ENCODE measurements at places on chromosomes 2 and 18.

DNA sequence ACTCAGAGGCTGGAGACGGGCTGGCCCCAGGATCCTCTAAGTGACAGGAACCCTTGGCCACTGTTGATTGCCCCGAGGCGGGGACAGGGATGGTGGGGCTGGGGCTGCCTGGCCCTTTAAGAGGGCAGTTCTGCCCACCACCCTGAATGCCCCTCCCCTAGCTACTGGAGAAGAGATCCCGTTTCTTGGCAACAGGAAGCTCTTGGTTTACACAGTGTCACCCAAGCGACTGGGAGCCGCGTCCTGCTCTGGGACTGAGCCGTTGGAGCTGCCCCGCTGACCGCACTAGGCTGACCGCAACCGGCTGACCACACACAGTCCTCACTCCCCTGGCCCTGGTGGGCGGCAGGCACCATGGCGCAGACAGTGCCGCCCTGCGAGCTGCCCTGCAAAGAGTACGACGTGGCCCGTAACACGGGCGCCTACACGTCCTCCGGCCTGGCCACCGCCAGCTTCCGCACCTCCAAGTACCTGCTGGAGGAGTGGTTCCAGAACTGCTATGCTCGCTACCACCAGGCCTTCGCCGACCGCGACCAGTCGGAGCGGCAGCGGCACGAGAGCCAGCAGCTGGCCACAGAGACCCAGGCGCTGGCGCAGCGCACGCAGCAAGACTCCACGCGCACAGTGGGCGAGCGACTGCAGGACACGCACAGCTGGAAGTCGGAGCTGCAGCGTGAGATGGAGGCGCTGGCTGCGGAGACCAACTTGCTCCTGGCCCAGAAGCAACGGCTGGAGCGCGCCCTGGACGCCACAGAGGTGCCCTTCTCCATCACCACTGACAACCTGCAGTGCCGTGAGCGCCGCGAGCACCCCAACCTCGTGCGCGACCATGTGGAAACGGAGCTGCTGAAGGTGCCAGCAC, at the start of gene TEKT4:
Gene TEKT4, plus strand, starts transcription at position 205 of the 862 bp plus-strand sequence. Its CDS starts 150 bp downstream, at position 355.
- no peak for DNase-seq

- DNase-seq = no peak
These were observed 562.7 kb upstream of the ID2 start for GRCh38 chr2:8118940-8119781.

- no peak for DNase-seq
These were observed 115.5 kb upstream of the GLI2 start for GRCh38 chr2:120620025-120620793.

DNA sequence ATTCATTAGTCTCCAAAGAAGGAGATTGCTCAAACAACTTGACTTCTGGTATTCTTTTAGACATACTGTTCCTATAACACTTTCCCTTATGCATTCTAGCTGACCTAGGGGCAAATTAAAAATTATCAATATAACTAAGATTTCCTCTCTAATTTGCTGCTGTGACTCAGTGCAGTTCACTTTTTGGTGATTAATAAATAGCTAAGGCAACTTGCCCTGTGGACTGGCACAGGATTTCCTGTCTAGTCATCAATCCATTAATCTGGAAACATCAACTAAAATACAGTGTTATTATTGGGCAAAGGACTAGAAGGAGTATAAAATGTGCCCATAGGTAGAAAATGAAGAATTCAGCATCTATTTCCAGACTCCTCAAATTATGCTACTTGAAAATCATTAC, 83.5 kb upstream of the SERPINE2 start:
- no peak for DNase-seq

DNA sequence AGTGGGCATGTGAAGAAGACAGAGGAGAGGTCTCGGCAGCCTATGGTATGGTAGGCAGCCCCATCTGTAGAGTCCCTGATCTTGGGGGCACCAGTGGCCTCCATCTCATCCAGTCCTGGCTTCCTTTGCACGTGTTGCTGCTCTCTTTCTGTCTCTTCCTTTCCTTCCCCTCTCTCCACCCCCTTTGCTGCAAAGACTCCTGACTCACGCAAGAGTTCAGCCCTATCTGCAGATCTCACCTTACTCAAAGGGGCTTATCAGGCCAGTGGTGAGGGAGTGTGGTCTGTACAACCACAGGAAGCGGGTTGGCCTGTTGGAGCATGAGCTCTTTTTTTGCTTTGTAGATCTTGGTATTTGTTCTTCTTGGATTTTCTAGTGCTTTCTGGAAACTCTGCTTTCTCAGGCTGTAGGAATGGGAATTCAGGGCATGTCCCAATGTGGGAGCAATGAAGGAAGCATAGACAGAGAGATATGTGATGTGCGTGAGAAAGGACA, 14.6 kb upstream of the NT5DC4 start:
- DNase-seq = peak; percentile 78

DNA sequence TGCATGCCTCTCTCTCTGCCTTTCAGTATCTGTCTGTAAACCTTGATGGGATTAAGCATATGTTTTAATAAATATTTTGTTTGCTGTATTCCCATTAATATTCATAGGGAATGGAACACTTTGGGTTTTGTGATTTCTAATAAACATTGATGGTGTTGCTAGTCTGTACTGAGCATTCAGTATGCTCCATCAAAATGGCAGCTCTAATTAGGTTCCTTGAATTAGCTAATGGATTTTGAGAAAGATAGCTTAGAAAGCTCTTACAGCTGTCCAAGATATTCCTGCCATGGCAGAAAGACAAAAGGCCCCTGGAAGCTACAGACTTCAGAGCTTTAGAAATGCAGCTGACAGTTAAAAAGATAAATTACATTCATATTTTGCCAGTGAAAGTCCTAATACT, 199.2 kb upstream of the NRP2 start:
- no peak for DNase-seq

DNA sequence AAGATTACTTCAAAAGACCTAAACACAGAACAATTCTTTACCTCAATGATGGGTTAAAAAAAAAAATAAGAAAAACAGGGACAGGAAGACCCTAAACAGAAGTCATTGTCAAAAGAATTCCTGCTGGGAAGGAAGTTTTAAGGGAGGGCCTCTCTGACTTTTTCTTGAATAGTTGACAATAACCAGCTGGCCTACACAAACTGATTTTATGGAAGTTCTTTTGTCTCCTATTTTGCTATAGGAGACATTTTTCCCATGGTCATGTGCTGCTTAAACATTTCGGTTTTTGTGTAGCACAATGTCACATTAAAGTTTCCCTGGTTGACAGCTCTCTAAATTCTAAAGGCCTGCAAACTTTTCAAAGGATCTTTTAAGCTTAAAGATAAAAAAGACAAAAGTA, 55.3 kb downstream of the RFTN2 start:
- no peak for DNase-seq

DNA sequence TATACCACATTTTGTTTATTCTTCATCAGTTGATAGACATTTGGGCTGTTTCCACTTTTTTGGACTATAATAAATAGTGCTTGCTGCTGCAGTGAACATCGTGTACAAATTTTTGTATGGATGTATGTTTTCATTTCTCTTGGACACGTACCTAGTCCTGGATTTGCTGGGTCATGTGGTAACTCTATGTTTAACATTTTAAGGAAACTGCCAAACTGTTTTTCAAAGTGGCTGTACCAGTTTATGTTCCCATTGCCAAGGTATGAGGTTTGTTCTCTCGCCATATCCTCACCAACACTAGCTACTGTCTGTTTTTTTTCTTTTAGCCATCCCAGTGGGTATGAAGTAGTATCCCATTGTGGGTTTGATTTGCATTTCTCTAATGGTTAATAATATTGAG, 42.5 kb downstream of the GREB1L start:
- no peak for DNase-seq

- DNase-seq = peak; percentile 82
These were observed at the start of gene PSTPIP2 for GRCh38 chr18:46071653-46072375. TSS of gene PSTPIP2 (minus strand) at chr18:46072260. CDS start at chr18:46072188, 72 bp downstream.

DNA sequence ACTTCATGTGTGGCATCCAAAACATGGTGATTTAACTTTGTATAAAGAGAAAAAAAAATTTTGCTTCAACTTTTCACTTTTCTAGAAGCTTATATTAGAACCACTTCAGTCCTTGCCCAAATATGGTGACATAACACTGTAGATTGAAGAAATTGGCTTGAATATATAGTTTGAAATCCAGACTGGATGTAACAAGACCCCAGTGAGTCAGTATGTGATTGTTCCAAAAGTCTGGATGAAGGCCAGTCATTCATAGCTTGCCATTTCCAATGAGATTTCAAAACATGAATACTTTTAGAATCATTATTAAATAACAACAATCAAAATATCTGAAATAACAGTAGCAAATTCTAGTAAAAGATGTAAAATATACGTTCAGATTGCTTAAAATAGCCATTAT, 104.8 kb upstream of the FN1 start:
- no peak for DNase-seq

DNA sequence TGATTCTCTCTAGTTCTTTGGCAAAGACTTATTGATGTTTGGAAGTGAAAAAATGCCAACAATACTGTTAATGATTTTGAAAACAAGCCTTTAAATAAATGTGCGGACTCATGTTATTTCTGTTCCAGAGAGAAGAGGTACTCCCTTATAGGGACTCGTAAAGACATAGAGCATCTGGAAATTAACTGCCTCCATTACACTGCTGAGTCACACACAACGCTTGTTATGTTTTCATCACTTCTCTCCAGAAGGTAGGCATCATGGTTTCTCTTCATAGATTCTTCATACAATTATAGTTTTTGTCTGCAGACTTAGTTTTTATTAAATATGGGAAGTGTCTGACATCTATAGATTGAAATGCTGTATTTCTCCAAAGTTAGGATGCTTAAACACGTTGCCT, 302.5 kb upstream of the EPC2 start:
- DNase-seq = no peak

DNA sequence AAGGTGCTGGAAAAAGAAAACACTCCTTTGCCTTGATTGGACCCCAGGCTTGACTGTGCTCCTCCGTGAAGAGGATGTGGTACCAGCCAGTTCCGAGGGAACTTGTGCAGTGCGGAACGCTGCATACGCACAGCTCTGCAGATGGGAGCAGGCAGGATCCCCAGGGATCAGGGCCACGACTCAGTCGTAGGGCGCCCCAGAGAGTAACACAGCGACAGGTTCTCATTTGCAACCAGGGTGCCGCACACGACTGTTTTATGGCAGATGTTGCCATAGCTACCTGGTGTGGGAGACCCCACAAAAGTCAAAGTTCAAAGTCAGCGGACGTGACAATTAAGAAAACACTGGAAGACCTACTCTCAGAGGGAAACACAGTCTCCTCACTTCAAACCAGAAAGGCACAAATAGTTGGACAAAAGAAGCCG, 779 bp downstream of the MALL start:
- DNase-seq = no peak

GRCh38 chr2:68915393-68915792, 37.3 kb downstream of the GKN2 start:
- DNase-seq = no peak

DNA sequence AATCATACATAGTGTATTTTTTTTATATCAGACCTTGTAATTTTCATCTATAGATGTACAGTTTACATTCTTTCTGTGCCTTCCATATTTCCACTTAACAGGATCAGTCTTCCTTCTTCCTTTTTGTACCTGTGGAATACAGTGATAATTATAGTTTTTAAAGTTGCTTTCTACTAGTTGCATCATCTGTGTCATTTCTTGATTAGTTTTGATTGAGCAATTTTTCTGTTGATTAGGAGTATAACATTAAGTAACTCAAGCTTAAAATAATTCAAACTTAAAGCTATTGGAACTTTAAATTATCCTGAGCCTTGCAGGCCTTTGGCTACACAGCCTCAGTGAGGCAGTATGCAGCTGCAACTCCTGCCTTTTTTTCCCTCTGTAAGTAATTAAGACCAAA, 57.4 kb downstream of the NEURL3 start:
- no peak for DNase-seq

GRCh38 chr2:15159206-15159605, 401.9 kb downstream of the NBAS start:
- DNase-seq = no peak

DNA sequence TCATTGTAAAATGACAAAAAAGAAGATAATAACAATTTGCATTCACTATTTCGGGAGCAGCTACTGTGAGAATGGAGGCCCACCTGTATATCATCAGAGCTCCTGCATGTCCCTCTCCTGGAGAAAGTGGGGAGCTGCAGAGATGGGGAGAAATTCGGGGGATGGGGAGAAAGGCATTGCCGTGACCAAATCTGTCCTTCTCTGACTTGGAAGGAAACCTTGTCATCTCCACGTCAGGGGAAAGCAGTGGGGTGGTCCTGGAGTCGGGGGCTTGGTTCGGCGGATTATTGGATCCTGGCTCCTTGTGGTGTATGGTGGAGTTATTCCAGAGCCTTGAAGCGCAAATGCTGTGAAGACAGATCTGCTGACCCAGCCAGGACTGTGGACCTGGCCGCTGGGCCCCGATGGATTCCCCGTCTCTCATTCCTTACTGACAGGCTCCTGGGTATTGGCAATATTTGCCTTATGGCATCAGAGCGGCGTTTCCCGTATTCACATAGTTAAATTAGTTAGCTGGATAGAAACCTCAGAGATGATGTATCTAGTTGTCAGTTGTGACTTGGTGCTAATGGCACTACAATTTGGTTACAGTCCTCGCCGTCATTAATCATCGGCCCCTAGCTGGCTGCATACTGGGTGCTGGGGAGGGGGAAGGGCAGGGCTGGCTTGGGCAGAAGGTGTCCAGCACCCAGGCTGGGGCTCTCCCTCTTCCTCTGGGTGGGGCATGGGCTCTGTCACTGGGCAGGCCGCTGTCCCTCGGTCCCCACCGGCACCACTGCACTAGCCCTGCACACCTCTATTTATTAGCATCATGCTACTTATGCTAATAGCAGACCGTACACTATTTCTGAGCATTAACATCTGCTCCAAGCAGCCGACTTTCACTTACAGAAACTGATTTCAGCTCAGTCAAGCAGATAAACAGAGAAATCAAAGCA, 31.7 kb downstream of the CELF4 start:
- no peak for DNase-seq

DNA sequence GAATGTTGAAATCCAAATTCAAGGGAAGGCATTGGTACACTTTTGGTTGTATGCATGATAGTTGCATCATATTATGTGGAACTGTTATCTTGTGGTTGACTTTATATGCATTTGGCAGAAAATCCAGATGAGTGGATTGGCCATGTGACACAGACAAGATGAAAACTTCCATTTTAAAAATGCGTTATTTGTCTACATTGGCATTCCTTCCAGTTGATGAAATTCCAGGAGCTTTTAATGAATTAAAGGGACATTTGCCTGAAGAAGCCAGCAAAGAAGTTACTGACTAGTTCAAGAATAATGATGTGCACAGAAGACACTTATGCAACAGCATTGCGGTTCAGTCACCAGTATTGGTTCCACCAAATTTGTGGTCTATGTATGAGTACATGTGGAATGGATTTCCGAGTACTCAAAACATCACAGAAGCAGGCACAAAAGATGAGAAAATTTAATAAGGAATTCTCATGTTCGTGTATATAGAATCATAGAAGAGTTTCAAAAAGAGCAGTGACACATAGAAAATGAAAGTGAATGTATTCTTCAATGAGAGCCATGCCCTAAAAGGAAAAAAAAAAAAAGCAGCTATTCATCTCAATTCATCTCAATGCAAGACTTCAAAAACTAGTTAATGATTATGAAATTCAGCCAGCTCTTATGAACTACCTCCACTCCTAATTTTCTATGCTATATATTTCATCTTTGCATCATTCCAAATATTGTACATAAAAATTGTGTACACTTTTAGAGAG, 232.1 kb downstream of the RBM43 start:
- DNase-seq = no peak

All from activated CD4-positive, alpha-beta T cell treated with anti-CD3 and anti-CD28 coated beads for 36 hours (primary cell).